Amniotic epithelial cell (primary cell): ENCODE measurements at places on chromosomes 3 and 15.

GRCh38 chr3:46924921-46925584, 47.5 kb downstream of the PTH1R start:
- no peak for DNase-seq

GRCh38 chr15:64997745-64998375, 8.1 kb upstream of the SPG21 start:
- no peak for DNase-seq

GRCh38 chr3:11627612-11628011, 16.1 kb downstream of the VGLL4 start:
- DNase-seq = no peak

DNA sequence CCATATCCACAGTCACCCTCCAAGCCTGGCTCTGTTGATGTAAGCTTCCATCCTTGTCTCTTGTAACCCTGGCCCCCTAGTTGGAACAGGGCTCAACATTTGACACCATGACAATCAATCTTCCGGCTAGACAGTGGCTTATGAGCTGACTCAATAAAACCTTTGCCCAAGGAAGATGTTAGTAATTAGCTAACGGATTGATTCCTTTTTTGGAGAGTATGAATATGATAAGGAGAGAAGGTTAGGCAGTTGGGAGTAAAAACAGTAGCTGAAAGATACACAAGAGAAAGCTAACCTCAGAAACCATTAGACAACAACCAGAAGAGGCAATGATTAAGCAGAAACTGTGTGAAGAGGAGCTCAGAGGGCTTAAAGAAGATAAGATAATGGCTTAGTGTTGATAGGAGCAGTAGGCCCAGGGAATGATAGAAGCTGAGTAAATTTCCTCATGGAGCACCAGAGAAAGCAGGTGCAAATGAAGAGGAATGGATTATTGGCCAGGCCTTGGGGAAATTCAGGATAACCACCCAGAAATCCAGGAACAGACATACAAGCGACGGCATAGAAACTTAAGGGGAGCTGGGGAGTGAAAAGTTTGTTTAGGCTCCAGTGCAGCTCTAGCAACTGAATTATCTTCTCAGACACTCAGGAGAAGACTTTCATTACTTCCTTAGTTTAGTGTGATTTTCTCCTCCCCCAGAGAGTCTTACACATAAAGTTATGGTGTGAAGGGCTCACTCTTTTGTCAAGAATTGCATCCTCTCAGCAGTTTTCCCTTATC, 7.8 kb upstream of the RFX7 start:
- peak; percentile 37 for DNase-seq

DNA sequence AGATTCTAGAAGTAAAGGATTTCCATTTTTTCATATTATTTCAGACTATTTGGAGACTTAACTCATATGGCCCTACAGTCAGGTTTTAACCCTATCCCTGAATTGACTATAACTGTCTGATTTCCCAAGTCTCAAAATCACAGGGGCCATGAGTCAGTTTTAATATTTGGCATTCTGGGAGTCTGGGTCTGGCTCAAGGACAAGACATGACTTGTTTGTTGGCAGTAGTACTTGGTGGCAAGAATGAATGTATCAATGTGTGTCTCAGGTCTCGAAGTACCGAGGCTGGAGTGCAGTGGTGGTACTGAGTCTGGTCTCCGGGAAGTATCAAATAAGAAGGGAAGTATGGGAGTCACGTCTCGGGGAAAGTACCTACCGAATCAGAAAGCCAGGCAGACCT, 10.8 kb downstream of the UMPS start:
- no peak for DNase-seq

DNA sequence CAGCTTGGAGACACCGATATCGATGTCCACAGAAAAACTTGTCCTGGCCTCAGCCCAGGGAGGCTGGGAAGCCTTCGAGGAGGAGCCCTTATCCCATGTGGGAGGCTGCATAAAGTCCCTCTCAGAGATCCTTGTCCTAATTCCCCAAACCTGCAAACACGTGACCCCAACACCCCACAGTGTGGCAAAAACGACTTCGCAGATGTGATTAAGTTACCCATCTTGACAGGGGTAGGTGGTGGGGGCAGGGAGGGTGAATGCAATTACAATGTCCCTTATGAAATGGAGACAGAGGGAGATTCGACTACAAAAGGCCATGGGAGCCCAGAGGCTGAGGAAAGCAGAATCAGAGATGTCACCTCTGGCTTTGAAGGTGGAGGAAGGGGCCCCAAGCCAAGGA, 2.3 kb upstream of the TLR9 start:
- DNase-seq = no peak

GRCh38 chr3:179091113-179091512, 19.5 kb upstream of the ZMAT3 start:
- peak; percentile 21 for DNase-seq

GRCh38 chr3:129614927-129615363, 8.5 kb upstream of the PLXND1 start:
- DNase-seq = no peak

DNA sequence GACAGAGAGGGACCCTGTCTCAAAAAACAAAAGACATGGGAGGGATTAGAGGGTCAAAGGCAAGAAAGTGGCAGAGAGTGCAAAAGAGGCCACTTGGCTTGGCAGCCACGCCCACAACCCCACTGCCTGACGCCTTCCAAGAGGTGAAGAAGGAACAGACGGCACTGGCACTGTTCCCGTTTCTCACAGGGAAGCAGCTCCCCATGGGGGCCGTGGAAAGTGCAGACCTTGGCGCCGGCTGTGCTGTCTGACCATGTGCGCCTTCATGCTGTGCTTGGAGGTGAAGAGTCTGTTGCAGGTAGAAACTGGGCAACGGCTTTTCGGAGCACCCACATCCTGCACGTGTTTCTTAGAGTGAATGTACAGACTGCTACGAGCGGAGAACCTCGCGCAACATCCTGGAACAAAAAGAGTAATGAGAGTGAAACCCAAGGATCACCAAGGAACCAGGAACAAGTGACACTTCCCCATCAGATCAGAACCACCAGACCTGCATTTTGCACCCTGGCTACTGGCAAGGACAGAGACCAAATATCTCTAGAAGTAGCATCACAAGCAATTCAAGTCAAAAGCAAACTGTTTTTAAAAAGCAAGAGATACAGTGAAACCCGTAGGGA, 9.7 kb downstream of the ZXDC start:
- no peak for DNase-seq

DNA sequence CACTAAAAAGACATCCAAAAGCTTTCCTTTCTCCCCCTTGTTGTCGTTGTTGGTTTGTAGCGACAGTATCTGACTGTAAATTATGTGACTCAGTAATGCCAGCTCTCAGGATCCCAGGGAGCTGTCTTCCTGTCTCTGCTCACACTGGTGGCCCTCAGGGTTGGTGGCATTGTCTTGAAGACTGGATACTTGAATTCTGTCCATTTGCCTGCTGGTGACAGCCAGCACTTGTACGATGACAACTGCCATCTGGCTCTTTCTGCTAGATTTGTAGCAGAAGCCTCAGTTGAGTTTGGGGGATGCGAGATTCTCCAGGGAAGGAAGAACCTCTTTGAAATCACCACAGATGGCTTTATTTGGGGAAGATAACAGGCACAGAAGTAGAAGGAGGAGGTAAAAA, 120.8 kb downstream of the ARPP21 start:
- no peak for DNase-seq

GRCh38 chr3:14124223-14124614, 451 bp downstream of the CHCHD4 start:
- DNase-seq = peak; percentile 51

DNA sequence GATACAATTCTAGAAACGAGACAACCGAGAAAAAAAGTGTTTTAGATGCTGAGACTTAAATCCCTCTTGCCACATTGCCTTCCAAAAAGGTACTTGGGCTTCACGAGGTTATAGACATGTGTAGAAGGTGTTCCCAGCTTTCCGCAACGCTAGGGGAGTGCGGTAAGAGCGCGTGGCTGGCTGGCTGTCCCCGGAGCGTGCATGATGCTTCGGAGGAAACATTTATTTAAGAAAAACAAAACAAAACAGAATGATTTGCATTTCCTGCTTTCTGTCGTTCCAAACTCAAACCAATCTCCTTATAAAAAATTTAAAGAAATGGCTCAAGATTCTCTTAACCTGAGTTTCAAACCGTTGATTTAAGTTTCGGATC, 841 bp downstream of the SLC6A20 start:
- no peak for DNase-seq

GRCh38 chr3:48915296-48915695, 3.3 kb upstream of the ARIH2 start:
- peak; percentile 53 for DNase-seq

DNA sequence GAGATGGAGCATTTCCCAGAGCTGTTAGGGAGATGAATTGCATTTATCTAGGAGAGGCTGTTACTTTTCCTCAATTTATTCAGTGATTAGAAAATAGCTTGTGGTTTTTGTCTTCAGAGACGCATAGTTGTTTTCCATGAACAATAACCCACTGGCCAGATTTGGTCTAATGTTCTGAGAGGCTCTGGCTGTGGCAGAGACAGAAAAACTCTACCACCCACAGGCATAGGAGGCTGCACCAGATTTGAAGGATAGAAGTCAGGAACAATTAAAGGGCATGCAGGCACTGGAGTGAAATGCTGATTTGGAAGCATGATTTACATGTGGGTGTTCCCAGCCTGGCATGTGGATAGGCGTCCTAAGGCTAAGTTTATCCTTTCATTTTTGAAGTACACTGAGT, 143.5 kb downstream of the NFKBIZ start:
- peak; percentile 79 for DNase-seq

GRCh38 chr3:101567528-101568317, 6.1 kb downstream of the TRMT10C start:
- no peak for DNase-seq

- DNase-seq = peak; percentile 74
Measured at GRCh38 chr15:99976811-99977271, 243.6 kb upstream of the LYSMD4 start.

DNA sequence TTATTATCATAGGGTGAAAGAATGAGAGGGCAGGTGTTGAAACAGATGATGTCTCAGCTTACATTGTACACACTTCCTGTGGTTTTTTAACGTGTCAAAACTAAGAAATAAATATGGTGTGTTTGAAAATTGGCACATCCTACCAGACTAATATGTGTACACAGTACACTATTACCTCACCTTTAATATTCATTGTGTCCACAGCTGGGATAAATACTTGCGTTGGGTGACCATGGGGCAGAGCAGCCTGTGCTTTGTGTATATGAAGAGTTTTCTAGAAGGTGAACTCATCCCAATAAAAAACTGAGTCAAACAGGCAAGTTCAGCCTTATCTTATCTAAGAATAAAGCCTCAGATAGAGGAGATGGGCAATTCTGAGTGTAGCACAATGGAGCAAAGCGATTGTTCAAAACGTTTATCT, 17.3 kb downstream of the SUCNR1 start:
- DNase-seq = peak; percentile 67

DNA sequence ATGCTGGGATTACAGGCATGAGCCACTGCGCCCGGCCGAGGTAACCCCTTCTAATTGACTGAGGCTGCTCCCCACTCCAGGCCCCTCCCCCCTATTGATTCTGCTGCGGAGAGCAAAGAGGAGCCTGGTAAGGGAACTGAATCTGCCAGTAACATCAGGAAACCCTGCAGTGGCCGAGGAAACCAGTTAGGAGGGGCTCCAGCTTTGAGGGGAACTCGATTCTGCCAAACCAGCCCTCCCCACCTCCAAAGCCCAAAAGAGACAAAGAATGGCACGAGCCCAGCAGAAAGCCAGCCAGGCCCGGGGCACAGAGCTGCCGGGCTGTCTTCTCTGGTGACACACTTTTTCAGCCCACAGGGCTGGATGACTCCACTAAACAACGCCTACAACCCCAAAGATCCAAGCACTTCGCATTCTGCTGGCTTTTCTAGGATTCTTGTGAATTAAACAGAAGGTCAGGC, 15.0 kb upstream of the ACAD9 start:
- no peak for DNase-seq

GRCh38 chr3:126034481-126035361, 49.2 kb downstream of the SLC41A3 start:
- peak; percentile 47 for DNase-seq

DNA sequence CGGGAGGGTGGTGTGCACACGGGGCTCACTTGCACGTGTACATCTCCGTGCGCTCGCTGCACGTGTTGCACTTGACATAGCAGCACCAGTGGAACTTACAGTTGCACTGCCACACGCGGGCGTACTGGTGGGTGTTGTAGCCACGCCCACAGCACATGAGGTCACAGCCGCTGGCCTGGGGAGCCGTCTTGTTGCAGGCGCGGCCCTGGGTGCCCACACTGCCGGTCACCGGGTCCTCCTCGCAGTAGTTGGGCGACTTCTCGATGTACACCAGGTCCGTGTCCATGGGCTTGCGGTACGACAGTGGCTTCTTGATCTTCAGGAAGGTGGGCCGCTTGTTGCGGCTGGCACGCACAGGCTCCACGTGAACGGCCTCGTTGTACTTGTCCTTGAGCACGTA, 61.0 kb downstream of the WNT7A start:
- no peak for DNase-seq

GRCh38 chr15:79089331-79089889, 1.2 kb downstream of the RASGRF1 start:
- DNase-seq = no peak

GRCh38 chr3:170709046-170709445, 123.2 kb upstream of the SLC7A14 start:
- DNase-seq = peak; percentile 92

- DNase-seq = no peak
Measured at GRCh38 chr3:10635446-10636076, 130.2 kb upstream of the ATP2B2 start.

GRCh38 chr3:189561256-189561655, 69.9 kb upstream of the TP63 start:
- DNase-seq = no peak

GRCh38 chr15:77834276-77834990, 201.7 kb upstream of the LINGO1 start:
- DNase-seq = no peak

GRCh38 chr3:130979117-130979516, 47.5 kb downstream of the ASTE1 start:
- no peak for DNase-seq

DNA sequence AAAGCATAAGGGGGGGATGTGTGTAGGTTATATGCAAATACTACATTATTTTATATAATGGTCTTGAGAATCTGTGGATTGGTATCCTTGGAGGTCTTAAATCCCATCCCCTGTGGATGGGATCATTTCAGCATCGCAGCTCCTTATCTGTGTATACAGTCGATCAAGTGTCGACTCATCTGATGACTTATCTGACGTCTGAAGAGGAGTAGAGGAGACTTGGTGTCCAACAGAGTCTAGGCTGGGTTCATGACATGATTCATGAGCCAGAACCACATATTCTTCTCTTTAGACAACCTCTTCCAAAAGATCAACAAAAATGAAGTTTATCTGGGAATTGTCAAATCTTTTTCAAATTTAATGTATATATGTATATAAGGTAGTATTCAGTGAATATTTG, 220.7 kb downstream of the NR2F2 start:
- no peak for DNase-seq

GRCh38 chr3:23484386-23484785, 281.3 kb downstream of the UBE2E2 start:
- DNase-seq = peak; percentile 73

DNA sequence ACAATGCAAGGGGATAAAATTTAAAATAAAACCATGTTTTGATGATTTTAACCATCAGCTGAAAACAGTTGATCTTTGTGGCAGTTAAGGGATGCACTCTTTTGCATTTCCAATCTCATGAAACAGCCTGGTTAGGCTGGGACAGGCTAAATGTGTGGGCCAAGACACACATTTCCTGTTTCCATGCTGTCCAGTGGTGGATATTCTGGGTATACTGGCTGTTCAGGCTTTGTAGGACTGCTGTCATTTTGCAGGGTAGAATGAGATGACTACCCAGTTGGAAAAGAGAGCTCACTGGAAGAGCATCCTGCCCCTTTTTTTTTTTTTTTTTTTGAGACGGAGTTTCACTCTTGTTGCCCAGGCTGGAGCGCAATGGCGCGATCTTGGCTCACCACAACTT, 42.0 kb upstream of the IP6K2 start:
- DNase-seq = no peak

GRCh38 chr15:38038659-38039442, 104.4 kb downstream of the TMCO5A start:
- DNase-seq = peak; percentile 83
